ENCODE measurements at places on chromosomes 2 and 18.

DNA sequence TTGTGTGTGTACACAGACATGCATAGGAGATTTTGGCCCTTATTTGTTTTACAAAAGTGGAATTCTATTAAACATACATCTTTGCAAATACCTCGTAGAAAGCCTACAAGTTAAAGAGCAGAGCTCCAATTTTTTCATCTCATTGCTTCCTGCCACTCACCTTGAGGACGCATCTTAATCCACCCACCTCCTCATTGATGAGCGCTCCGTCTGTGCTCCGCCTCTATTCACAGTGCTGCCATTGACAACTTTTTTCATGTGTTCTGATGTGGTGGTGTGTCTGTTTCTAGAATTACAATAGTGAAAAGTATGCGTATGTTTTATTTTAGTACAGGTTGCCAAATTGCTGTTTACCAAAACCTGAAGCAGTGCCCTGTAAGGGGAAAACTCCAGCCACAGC is 36.3 kb downstream of the NEURL3 start:
- no peak for DNase-seq

DNA sequence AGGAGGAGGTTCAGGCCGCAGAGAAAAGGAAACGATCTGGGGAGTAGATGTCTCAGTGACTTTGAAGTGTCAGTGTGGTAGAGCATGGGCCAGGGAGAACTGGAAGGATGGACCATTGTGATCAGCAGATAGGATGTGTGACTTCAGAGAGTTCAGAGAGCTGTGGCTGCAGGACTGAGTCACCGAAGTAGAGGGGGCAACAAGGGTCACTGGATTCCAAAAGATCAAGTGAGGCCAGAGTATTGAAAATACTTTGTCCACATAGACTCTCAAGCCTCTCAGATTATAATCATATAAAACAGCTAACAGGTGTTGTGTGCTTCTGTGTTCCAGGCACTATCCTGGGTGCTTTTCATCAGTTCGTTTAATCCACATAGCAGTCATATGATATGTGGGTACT is 99.4 kb downstream of the CRIM1 start:
- DNase-seq: no peak

- DNase-seq: no peak
Measured at GRCh38 chr2:1591461-1591770, 152.9 kb downstream of the PXDN start.

- DNase-seq: no peak
Measured at GRCh38 chr2:239385096-239386000, 15.5 kb downstream of the HDAC4 start.

- no peak for DNase-seq
Measured at GRCh38 chr2:127418300-127419111, at the start of gene PROC. Gene PROC (plus strand): TSS chr2:127418427. CDS start chr2:127419943, 1,516 bp downstream.

DNA sequence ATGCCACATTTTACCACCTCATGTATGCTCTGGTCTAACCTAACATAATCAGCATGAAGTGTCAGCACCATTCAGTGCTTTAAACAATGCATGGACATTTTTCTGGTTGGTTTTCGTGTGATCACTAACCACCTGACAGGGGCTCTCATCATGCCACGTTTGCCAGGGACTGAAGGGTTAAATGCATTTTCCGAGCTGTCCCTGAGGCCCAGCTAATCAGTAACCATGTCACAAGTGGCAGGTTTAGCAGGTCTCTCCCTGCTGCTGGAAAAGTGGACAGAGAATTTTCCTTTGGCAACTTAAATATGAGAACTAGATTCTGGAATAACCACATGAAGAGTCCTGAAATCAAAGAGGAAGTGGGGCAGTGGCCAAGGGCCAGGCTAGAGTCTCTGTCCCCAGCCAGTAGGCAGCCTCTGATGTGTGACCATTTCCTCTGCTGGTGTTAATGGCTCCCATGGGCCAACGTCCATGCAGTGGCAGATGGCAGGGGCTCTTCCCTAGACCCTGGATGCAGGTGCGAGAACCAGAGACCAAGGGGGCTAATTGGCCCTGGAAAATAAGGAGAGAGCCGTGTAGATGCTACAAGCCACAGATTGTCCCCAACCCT is 69.5 kb downstream of the TPGS2 start:
- DNase-seq: no peak

DNA sequence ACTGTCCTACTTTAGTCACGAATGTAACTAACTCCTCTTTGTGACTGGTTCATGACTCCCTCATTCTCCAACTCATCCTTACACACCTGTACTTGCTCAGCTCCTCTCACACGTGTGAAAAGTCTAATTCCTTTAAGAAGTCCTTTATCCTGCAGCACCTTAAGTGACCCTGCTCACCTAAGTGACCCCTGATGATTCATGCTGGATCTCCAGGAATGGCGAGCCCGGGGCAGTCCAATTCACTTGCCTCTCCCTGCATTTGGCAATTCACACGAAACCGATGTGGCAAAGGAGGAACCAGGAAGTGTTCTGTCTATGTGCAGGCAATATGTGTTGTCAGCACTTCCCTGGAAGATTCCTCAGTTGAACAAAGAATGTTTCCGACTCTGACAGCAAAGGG is 189.8 kb upstream of the NABP1 start:
- DNase-seq: no peak

- no peak for DNase-seq
Measured at GRCh38 chr2:66675591-66675990, 240.7 kb downstream of the MEIS1 start.

- no peak for DNase-seq
Measured at GRCh38 chr18:43526426-43527145, 249.3 kb upstream of the SYT4 start.

DNA sequence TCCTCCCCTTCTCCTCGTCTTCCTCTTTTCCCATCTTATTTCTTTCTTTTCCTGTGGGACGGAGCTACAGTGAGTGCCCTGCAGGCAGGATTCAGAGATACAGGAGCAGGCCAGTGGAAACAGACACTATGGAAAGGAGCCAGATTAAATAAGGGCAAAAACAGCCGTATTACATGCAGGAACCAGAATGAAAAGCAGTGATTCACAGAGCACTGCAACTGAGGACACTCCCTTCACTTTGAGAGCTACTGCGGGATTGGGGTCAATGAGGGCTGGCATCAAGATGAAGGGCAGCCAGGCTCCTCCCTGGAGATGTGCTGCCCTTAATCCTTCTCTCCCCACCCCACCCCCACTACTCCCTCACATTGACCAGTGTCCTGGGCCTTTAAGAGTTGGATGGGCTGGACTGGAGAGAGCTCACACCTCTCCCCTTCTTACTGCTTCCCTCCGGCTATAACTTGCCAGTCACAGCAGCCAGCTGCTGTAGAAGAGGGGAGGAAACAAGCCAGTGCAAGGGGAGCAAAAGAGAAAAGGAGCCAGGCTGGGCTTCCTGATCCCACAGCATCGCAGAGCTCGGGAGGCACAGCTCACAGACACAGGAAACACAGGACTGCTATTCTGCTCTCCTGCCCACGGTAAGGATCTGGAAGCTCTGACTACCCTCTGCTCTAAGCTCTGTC is at the start of gene PLCD4:
Gene PLCD4 (plus strand): TSS at position 464 of the 680 bp plus-strand sequence. CDS start 7,841 bp downstream, outside the sequence.
- no peak for DNase-seq
